Activated CD4-positive, alpha-beta T cell treated with anti-CD3 and anti-CD28 coated beads, Interleukin-2, amount 50 U/mL, for 1 hour (primary cell): ENCODE measurements at places on chromosomes 13 and 19.

DNA sequence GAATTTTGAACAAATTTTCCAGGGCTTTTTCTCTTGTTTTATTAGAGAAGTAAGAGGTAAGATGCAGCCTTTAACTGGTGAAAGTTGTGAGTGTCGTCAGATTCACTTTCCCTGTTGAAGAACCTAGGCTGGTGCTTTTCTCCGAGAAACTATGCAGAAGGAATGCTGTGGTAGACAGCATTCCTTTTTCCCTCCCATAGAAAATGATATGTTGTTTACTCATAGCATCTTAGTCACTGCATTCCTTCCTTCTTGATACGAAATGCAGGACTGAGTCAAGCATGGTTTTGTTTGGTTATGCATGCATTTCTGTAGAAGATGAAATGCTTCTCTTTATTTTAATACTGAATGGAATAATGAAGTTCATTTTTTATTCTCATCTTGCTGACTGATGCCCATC, 3.4 kb downstream of the ITGBL1 start:
- no peak for DNase-seq

DNA sequence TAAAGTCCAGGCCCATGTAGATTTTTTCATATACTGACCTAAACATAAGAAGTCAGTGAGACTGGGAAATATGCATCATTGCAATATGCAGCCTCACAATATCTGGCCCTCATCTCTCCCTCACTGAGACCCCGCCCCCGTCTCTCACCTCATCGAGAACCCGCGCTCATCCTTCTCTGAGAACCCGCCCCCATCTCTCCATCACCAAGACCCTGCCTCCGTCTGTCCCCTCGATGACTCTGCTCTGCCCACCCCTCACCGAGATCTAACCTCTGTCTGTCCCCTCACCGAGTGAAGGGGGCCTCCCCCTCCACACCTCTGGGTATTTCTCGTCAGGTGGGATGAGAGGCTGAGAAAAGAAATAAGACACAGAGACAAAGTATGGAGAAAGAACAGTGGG, 20.5 kb upstream of the ZNF846 start:
- DNase-seq, result no peak

DNA sequence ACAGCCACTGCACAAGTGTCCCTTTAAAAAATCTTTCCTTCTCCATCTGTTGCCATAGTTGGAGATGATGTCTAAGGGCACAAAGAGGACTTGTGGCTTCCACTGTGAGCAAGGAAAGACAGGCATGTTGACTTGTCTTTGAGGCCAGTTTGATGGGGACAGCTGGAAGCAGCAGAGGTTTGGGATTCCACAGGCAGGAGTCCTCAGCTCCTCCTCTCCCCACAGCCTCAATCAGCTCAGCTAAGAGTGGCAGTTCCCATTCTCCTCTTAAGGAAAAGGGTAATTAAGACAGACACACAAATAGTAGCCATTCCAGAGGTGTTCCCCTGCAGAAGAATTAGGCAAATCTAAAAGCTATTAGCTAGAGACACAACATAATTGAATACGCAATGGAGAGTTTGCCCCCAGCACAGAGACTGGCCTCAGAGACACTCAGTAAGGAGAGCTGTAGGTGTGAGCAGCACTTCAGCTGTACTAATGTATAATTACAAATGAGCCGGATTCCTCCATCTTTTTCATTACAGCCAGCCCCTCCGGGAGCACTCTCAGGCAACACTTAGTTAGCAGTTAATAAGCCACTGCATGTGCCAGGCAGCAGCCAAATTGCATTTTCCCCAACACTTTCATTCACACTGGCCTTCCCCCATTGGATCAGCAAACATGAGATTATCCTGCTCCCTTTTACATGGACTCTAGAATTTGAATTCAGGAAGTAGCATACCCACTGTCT, 434.0 kb downstream of the FOXO1 start:
- no peak for DNase-seq

- DNase-seq, result no peak
These were observed 123.5 kb upstream of the CACNA1A start for GRCh38 chr19:13629687-13630357.

DNA sequence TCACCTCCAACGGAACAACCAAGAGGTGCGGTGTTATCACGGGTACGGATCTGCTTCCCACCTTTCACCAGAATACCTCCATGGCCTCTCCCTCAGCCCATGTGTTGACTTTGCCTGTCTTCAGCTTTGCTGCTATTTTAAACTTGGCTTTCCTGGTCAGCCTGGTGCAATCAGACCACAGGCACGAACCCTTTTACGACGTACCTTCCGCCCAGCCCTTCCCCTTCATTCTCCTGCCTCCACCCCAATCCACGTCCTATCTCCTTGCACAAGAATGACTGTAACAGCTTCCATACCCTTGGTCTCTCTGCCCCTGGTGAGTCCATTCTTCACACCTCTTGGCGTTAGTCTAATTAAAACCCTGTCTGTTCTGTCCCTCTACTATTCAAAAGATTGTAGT, 431.7 kb downstream of the EFNB2 start:
- no peak for DNase-seq

- DNase-seq, result no peak
These were observed 218.0 kb upstream of the SERP2 start for GRCh38 chr13:44155422-44156293.

- DNase-seq, result no peak
These were observed 129.8 kb downstream of the DLEU7 start for GRCh38 chr13:50713523-50714248.

GRCh38 chr19:39412100-39412866, at the start of gene PLEKHG2:
PLEKHG2 (plus strand) TSS chr19:39412669; CDS start chr19:39414087, 1,418 bp downstream.
- DNase-seq, result peak; percentile 97

DNA sequence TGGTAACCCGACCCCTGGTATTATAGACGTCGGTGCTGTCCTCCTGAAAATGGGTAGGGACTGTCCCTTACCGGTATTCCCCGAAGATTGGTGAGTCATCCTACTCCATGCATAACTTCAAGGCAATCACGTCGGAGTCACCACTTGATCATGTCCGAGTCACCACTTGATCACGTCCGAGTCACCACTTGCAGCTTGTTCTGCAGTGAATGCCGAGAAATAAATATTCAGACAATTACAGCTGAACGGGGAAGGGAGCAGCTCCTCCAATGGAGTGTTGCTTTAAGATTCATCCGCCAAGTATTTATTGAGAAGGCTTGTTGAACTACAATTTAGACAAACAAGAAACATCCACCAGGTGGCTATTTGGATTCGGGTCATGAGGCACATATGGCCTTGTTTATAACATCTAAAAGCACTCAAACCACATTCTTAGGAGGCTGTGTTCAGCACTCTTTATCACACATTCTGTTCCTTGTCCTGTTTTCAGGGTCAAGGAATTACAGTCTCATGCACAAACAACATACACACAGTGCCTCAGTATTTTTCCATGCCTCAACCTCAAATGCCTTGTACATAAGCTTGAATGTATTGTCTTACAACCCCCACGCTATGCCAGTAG, 43.1 kb downstream of the ZNF726 start:
- DNase-seq, result no peak

DNA sequence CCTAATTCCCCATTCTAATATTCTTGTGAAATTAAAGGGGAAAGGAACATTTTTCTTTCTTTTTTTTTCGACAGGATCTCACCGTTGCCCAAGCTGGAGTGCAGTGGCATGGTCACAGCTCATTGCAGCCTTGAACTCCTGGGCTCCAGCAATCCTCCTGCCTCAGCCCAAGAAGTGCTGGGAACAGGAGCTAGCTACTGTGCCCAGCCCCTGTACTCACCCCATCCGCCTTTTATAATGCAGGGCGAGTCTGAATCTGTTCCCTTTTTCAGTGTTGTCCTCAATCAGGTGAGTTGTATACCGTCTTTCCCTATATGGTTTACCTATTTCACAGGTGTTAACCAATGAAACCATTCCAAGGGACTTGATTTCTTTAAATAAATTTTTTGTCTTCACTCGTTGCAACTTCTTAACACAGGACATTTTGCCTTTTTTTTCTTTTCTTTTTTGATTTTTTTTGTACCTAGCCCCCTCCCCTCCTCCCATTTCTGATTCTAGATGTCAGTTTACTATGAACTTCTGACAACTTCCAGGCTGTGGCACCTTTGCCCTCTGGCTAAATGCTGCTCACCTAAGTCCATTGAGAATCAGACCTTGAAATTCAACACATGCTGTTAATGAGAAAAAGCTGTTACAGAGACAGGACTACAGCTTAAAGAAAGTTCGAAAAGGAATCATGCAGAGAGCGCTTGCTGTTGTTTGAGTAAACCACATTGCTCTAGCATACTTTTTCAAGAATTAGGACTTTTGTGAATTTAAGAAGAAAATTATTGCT, 562.1 kb upstream of the KLF12 start:
- no peak for DNase-seq

GRCh38 chr13:98707281-98707999, 45.0 kb downstream of the SLC15A1 start:
- DNase-seq, result no peak
